Nucleus accumbens (tissue), 56 donors: ENCODE measurements at places on chromosomes 2 and 18.

- no peak for DNase-seq
Measured at GRCh38 chr2:57890464-57890863, 156.1 kb upstream of the VRK2 start.

DNA sequence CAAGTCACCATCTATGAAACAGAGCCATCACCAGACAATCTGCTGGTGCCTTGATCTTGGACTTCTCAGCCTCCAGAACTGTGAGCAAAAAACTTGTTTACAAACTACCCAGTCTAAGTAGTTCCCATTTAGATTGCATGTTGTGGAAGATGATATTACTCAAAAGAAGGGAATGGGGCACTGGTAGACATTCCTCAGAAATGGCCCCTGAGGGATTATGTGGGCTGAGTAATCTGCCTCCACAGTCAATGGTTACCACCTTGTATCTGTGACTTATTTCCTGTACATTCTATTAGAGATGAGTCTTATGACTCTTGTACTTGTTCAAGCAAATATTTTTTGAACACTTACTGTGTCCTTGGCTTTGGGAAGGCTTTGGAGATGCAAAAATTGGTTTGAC is 160.4 kb downstream of the NUP35 start:
- DNase-seq = no peak

GRCh38 chr2:71777946-71778345 is 324.6 kb downstream of the DYSF start:
- no peak for DNase-seq

- DNase-seq = no peak
Measured at GRCh38 chr2:40095000-40095399, 315.9 kb upstream of the THUMPD2 start.

DNA sequence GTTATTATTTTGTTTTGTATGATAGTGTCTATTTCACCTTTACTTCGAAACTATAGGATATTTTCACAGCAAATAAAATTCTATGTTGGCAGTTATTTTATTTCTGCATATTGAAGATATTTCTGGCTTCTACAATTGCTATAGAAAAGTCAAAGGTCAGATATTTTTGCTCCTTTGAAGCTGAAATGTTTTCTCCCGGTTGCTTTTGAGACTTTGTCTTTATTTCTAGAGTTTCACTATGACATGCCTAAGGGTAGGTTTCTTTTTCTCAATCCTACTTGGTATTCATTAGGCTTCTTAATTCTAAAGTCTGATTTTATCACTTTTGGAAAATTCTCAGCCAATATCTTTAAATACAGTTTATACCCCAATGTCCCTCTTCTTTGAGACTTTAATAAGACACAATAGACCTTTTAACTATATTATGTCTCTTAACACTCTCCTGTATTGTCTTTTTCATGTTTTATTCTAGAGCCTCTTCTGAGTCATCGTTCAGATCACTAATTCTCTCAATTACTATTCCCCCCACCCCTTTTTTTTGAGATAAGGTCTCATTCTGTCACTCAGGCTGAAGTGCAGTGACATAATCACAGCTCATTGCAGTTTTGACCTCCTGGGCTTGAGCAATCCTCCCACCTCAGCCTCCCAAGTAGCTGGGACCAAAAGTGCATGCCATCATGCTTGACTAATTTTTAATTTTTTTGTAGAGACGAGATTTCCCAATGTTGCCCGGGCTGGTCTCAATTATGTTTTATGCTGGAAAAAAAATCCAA is 50.5 kb downstream of the USP37 start:
- no peak for DNase-seq

DNA sequence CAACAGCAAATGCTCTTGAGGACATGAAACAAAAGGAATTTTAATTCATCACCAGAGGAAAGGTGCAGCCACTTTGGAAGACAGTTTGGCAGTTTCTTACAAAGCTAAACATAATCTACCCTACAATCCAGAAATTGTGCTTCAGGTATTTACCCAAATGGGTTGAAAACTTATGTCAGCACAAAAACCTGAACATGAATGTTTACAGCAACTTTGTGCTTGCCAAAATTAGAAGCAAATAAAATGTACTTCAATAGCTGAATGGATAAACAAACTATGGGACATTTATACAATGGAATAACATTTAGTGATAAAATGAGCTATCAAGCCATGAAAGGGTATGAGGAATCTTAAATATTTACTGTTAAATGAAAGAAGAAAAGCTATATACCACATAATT is 6.9 kb upstream of the MAP2 start:
- no peak for DNase-seq

DNA sequence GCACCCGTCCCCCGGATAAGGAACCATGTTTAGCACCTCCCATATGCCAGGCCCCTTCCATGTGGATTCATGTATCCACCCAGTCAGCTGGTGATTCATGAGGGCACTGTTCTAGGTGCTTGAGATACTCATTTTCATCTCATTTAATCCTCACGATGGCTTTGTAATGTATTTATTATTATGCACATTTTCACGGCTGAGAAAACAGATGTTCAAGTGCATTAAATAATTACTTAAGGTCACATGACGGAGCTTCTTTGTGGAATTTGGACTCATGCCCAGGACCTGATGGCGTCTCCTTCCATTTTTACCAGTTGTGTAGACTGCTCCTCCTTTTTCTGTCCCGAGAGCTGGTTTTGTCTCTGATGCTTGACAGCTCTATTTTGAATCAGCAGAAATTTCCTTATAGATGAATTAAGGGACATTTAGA is 72.2 kb upstream of the RBM44 start:
- no peak for DNase-seq

DNA sequence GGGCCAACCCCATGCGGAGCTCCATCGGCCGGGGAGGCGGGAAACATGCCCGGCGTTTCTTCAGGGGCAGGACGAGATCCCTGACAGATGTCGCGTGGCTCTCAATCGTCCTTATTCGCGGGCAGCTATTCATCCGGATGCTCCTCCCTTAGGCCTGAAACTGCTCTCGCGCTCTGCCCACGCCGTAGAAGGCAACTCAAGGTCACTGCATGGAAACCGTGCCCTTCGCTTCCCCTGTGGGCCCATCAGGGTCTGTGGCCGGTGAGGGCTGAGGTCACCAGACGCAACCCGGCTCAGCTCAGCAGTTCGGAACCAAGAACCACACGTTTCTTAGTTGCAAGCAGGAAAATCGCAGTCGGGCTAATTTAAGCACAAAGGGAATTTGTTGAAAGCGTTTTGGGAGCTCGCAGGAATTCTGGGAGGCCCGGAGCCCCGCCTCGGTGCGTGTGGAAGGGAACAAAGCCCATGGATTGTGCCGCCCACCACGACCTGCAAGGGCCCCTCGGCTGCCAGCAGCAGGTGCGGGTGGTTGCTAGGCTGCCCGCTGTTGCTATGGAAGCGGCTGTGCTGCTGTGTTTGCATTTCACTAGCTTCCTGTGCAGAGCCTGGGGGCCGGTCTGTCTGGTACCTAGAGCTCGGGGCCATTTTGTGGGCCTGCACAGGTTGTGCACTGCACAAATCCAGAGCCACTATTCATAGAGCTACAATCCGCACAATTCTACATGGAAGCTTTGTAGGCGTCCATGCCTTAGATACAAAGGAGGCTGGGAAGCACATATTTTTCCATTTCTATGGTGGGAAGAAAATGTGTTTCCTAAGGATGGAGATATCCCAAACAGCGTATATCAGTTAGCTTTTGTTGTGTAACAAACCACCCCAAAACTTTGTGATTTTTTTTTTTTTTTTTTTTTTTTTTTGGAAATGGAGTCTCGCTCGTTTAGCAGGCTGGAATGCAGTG is 6.0 kb upstream of the ALLC start:
- DNase-seq = peak; percentile 68
